ENCODE measurements at places on chromosomes 1 and 21.
A peak's percentile ranks its signal among the peaks of the same experiment; 100 is the strongest.

DNA sequence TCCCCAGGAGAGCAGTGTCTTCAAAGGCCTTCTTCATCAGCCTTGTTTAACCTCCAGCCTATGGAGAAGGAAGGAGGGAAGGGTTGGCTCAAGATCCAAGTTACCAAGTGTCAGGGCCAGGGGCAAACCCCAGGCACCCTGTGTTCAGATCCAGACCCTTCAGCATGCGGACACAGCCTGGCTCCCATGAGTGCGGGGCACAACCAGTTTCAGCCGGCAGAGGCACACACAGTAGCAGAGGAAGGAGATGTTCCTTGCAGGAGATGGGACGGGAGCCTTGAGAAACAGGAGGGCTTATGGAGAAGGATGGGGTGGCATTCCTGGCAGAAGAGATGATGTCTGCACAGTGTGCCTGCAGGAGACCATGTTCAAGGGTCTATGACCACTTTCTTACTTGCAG, 161.7 kb upstream of the EDN2 start:
- DNase-seq = no peak

DNA sequence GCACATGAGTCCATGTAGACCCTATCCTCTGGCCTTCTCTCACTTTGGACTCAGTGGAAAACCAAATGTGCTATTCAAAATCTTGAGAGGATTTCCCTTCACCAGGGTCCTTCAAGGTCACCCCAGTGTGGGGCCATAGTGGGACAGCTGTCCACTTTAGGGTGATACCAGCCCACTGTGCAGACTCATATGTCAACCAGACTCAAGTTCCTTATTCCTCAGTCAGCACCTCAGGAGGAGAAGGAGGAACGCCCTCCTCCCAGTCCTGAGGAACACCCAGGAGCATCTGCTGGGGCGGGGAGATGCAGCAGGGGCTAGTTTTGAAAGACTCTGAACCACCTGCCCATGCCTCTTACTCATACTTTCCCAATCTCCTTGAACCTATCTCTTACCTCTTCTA, 340.9 kb downstream of the MATN1 start:
- DNase-seq = no peak

DNA sequence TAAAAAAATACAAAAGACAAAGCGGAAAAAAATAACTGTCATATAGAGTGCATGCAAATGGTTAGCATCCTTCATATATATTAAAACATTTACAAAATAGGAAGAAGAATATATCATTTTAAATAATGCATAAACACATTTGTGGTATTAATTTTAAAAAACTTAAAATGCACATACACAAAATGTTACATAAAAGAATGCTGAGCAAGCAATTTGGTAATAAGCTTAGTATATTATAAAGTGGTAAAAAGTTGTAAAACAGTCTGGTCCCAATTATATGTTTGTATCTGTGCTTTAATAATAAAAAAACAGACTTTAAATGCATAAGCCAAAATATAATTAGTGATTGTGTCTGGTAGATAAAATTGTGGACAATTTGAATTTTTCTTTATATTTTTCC, 394.6 kb downstream of the USH2A start:
- no peak for DNase-seq

- no peak for DNase-seq
Observed at GRCh38 chr1:177973585-177973984, 3.7 kb upstream of the SEC16B start.

DNA sequence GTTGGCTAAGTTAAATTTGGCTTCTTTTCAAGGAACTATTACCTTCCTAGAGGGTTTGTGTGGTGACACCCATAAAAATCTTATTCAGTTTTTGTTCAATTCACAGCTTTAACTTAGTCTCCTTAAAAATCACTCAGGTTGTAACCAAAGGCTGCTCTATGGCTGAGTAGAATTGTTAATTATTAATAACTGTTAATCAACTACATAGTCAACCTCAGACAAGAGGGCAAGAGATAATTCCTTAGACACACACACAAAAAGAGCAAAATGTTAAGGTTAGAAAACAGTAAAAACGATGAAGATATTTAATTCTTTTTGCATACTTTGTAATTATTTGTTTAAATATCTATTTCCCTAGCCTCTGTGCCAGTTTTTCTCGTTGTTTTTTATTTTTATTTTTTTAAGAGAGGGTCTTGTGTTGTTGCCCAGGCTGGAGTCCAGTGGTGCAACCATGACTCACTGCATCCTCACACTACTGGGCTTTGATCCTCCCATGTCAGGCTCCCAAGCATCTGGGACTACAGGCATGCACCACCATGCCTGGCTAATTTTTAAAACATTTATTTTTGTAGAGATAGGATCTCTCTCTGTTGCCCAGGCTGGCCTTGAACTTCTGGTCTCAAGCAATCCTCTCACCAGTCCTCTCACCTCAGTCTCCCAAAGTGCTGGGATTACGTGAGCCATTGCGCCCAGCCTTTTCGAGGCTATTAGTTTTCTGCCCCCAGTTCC, 215.2 kb downstream of the DISC1 start:
- DNase-seq = no peak

- no peak for DNase-seq
Observed at GRCh38 chr1:208731981-208732821, 488.0 kb upstream of the PLXNA2 start.

DNA sequence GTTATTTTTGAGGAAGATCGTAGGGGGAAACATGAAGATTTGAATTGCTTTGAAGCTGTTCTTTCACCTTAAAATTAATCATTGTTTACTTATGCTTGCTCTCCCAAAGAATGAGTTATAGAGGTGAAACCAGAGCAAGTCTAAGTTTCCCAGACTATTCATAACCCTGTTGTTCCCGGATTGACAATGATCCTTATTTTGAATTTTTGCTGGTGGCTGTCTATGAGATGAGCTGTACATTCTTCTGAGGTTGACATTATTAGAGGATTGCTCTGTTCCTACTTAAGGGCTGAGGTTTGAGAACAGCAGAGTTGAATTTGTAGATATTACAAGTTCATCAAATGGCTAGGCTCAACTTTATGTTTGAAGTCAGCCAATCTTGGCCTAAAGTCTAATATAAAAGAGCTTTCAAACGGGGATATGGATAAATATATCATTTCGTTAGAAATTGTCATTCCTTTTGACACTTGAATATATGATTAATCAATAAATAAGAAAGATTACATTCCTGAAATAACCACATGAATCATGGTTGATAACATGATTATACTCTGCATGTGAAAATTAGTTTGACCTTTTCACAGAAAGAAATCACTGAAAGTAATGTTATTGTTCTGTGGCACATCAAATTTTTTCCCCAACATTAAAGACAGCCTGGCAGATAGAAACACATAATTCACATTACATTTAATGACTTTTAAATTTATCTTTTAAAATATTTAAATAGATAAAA, 19.1 kb upstream of the PDE4B start:
- no peak for DNase-seq

DNA sequence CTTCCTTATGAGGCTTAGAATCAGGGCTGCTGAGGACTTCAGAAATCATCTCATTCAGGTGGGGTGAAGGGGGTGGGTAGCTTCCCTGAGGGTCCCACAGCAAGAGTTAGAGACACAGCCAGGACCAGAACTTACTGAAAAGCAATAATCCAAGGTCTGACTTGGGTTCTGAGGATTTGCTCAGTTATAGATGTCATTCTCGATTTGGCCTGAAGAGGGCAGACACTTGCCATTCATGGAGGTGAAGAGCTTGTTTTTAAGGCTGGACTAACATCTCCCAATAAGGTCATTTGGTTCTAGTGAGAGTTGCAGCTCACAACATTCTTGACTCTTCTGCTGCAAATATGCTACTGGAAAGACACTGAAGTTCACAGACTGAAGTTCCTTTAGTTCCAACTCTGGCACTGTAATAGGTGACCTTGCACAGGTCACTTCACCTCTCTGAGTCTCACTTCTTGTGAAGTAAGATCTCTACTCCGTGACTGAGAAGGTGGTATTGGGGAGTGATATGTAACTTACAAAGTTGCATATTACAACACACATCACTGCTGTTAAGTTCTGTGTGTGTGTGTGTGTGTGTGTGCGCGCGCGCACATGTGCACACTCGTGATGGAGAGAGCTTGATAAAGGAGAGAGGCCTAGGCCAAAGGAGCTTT, 69.8 kb upstream of the DIRAS3 start:
- DNase-seq = no peak

- DNase-seq = no peak
Observed at GRCh38 chr1:181801617-181802016, 259.9 kb downstream of the ZNF648 start.

DNA sequence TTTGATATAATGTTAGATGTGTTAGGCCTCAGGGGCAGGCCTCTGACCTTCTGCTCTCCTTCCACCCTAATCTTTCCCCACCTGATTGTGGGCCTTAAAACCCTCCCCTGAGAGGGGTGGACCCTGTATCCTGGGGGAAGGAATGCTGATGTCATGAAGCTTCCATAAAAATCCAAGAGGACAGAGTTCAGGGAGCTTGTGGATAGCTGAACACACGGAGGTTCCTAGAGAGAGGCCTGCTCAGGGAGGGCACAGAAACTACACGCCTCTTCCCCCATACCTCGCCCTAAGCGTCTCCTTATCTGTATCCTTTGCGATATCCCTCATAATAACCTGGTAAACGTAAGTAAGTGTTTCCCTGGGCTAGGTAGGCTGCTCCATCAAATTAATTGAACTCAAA, 4.3 kb downstream of the MFN2 start:
- no peak for DNase-seq

- DNase-seq = no peak
Observed at GRCh38 chr1:173153503-173153902, 53.6 kb downstream of the TNFSF4 start.

- no peak for DNase-seq
Observed at GRCh38 chr1:168726281-168726680, 2.7 kb downstream of the DPT start.

- DNase-seq = no peak
Observed at GRCh38 chr21:16404776-16405175, 675.0 kb downstream of the USP25 start.

DNA sequence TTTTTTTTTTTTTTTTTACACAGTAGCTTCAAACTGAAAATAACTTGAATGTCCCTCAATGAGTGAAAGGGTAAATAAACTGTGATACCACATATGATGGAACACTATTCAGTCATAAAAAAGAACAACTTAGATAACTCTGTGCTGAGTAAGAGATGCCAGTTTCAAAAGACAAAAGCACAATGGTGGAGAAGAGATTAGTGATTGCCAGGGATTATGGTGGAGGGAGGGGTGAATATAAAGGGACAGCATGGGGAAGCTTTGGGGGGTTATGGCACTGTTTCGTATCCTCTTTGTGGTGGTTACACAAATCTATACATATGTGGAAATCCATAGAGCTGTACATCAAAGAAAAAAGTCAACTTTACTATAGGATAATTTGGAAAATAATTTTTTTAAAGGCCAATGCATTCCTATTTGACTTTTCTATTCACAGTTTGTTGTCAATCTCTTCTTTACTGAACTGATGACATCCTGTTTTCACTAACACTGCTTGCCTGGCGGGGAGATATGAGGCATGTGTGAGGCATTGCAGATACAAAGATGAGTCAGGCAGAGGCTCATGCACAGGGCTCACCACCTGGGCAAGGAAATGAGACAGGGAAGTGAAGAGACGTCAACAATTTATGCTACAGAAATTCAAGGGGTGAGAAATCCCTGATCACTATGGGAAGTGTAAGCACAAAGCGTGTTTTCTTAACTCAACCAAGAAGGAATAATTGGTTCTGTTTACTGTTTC, 302.7 kb downstream of the DUSP10 start:
- DNase-seq = peak; percentile 34

GRCh38 chr1:39877980-39878956, 5.0 kb downstream of the TRIT1 start:
- DNase-seq = no peak

- DNase-seq = no peak
Observed at GRCh38 chr1:48678710-48679505, 97.8 kb downstream of the BEND5 start.

DNA sequence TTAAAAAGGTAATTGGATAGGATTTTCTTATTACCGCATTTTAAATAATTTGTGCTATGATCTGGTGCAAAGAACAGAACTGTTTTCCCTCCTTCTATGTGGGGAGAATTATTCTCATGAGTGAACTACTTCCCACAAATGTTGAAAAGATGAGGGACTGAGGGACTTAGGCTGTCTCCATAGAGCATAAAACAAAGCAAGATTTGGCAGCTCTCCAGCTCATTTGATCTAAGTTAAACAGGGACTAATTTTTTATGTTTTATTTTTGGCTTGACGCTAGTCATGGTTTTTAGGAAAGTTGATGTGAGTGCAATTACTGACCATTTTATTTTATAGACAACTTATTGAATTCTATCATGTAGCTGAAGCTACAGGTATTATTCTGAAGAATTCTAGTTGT, 362.3 kb downstream of the HLX start:
- DNase-seq = no peak

DNA sequence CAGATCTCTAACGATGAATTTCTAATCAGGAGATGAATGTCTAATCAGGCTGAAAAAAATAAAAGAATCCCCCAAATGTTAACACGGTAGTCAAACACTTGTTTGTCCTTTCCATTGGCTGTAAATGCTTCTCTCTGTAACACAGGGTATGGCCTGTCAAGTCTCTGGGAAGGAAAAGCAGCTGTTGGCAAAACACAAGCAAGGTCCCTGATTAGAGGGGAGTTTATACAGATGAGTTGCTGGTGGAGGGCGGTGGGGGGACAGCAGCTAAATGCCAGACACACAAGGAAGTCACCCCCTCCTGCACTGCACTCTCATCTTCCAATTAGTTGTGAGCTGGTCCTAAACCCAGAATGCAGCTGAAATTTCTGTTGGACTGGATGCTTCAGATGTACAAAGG, 51.0 kb downstream of the PGBD5 start:
- no peak for DNase-seq
